ENCODE measurements at places on chromosomes 5 and 9.

- DNase-seq = no peak
These were observed 61.1 kb upstream of the SAP30L start for GRCh38 chr5:154384480-154385235.

DNA sequence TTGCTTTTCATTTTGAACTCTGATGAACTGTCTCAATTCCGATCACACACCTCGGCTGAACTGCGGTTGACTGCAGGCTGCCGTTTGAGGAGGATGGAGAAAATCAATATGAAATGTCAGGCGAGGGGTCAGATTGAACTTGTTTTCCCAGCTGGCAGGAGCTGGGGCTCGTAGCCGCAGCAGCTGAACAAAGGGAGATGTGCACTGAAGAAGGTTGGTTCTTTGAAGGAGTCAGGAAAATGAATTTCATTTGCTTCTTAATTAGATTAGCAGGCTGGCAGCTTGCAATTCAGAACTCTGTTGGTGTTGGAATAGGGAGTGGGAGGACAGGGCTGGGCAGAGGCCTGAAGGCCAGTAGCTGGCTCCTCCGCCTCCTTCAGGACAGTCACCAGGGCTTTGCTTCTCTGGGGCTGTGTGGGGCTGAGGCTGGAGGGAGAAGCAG lies 117.4 kb upstream of the GPR151 start:
- DNase-seq = peak; percentile 92

DNA sequence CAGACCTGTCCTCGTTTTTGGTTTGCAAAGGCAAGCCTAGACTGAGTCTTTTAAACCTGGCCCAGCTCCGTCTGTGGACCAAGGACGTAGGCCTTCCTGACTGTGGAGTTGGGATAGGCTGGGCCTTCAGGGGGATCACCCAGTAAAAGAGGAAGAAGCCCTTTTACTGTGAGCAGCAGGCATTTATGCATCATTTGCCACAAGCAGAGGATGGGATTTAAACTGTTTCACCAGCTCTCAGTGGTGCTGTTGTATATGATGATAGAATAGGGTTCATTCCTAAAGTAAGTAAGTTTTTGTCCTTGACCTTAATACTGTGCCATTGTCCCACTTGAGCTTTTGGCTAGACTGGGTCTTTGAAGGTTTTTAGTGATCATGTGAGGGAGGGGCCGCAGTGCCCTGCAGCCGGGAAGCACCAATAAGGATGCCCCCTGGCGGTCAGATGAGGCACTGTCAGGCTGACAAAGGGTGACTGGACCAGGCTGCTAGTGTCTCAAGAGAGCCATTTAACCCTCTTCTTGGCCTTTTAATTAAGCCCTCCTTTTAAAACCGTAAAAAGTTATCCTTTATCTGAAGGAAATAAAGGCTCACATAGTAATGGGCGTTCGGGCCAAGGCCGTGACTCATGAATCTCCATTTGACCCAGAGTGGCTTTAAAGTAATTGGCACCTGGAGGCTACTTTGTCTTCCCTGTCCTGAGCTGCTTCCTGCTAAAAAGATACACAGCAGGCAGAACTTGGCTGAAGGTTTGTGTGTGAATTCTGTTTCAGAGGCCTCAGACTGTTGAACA lies 74.0 kb downstream of the UBAP1 start:
- peak; percentile 11 for DNase-seq

- DNase-seq = no peak
These were observed 45.6 kb downstream of the GSN start for GRCh38 chr9:121313458-121314152.

GRCh38 chr5:132525299-132525724 lies 18.0 kb downstream of the IL5 start:
- DNase-seq = no peak

DNA sequence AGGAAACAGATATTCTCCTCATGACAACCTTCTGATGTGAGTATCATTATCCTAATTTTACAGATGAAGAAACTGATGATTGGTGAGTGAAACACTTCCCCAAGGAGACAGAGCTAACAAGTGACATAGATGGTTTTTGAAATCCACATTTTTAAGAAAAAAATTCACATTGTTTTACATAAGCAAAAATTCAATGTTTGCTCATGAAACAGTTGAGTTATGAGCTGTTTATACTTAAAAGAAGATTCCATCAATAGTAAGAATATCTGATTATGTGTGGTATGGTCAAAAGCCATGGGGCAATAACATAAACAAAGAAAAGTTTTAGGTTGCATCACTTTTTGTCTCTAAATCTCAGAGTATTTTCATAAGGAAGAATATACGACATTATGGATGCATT lies 167.9 kb upstream of the PAPPA start:
- no peak for DNase-seq

DNA sequence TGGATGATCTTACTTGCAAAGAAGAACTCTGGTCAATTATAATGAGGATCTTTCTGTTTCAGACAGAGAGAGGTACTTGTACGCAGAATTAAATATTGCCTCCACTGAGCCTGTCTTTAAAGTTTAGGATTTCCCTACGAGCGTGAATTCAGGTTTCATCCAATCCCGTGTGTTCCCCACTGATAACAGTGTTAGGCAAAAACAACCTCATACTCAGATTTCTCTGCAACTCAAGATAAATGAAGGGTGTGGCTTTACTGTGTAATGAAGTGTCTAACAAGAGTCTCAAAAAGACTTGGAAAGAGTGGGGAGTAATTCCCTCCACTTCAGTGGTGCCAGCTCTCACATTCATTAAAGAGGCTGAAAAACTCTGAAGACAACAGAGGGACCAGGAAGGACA lies 53.2 kb upstream of the ACO1 start:
- no peak for DNase-seq

GRCh38 chr5:181221792-181222629 lies 1.1 kb upstream of the TRIM41 start:
- DNase-seq = no peak

DNA sequence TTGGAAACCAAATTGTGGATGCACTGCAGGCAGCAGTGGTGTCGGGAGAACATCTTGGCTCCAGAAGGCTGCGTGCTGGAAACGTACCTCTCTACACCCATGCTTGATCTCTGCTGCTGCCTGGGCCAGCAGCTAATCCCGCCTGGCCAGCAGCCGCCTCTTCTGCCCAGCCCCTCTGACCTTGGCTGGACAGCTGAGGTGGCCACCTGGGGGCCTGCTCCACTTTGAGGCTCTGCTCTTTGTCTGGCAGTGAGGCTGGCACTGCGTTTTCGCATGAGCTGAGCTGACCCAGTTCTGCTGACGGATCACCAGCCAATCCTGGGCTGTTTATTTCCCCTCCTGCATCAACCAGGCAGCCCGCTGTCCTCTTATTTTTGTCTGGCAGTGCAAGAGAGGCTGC lies 154.9 kb downstream of the TENT4A start:
- DNase-seq = no peak
